ENCODE measurements at places on chromosomes 4 and X.

GRCh38 chr4:997375-998071 is 4.3 kb upstream of the SLC26A1 start:
- DNase-seq = no peak

GRCh38 chr4:153113838-153114105 is 90.5 kb upstream of the TRIM2 start:
- no peak for DNase-seq

GRCh38 chr4:95066050-95066449 is 308.3 kb downstream of the BMPR1B start:
- no peak for DNase-seq

GRCh38 chr4:121898150-121898549 is 27.9 kb upstream of the BBS7 start:
- DNase-seq = no peak

DNA sequence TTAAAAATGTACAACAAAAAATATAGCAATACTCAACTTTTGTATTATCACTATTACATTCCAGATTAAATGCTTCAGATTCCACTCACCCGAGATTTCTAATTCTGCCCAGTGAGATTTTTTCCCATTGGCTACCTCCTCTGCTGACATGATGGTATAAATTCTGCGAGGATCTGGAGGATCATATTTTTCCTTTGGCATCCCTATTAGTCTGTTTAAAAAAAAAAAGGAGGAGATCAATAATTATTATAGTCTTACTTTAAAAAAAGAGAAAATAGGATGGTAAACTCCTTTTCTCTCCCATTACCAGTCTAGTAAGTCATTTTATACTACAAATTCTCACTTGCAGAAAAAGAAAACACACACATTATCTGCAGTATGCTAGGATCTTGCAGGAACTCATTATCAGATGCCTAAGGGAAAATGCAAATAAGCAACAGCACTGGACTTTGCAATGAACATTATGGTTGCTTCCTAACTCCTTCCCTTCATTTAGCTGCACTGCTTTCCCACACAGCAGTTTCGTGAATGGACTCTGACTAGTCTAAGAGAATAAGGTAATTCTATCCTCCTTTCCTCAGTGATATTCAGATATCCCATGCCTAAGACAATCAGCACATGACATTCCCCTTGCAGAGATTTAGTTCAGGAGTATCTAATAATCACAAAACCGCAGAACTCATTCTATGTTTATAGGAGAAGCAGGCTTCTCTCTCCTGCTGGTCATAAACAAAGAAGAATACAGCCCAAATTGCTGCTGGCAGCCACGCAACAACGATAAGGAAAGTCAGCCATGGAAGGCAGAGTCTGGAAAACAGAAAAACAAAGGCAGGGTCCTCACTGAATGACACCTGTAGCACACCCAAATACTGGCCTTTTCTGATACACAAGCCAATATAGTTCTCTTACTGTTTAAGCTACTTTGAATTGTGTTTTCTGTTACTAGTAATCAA is 42.7 kb downstream of the CNOT6L start:
- no peak for DNase-seq

- no peak for DNase-seq
These were observed 155.4 kb upstream of the FAM241A start for GRCh38 chr4:111989817-111990216.

Data from renal pelvis (tissue), 12 donors.